Activated T-cell treated with anti-CD3 and anti-CD28 coated beads, Interleukin-2, amount 50 U/mL, for 48 hours (primary cell): ENCODE measurements at places on chromosomes 3 and 15.

DNA sequence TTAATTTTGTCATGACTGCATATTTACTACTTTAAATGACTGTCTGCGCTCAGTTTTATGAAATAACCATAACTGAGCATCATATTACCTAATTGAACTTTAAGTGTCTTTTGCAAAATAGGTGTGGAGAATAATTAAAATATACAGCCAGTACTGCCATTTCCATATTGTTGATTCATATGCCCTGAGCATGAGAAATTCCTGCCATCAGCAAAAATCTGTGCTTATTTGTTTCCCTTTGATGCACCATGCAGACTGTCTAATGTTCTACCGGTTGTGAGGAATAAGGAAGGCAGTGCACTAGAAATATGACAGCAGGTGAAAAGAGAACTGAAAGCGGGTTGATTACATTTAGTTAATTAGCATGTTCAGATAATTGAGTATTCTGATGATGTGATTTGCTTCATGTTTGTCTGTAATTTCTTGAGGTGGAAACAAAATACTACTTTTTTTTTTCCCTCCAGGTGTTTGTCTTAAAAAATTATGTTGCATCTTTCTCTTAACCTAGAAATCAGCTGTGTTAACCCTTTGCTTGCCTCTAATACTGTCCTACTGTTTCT lies 229.4 kb upstream of the AZI2 start:
- DNase-seq, result no peak

- DNase-seq, result no peak
Measured at GRCh38 chr3:195808741-195809290, 2.9 kb downstream of the MUC4 start.

DNA sequence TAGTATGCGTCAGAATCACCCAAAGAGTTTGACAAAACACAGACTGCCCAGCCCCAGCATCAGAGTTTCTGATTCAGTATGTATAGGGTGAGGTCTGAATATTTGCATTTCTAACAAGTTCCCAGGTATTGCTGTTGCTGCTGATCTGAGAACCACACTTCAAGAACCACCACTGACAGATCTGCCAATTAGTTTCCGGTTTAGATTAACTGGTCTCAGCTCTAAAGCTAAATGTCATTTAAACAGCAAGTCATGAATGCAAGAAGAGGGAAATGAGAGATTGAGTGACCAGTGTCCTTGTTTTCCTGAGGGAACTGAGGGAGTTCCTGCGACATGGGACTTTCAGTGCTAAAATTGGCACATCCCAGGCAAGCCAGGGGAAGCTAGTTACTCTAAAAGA lies 305.0 kb downstream of the ZNF385D start:
- no peak for DNase-seq

- DNase-seq, result no peak
Measured at GRCh38 chr3:195697582-195698324, 23.0 kb upstream of the MUC20 start.

DNA sequence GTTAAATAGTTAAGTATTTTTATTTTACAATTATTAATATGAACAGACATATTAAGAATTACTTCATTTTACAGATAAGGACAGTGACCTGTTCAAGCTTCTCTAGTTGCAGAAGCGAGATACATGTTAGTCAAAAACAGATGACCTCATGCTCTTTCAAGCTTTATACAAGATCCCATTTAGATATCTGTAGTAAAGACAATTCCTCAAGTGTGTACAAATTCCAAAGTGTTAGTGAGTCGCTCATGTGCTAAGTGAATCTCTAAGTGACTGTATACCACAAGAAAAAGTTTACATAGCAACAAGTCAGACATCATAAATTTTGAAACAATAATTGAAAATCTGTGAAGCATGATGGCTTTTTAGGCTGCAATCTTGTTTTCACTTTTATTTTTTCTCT lies 293.8 kb downstream of the ROBO1 start:
- no peak for DNase-seq
